Muscle of leg (tissue), 16 donors: ENCODE measurements at places on chromosomes 1 and 21. TPM values are rescaled to one million over a fixed set of nuclear protein-coding genes. Genes with fewer than 3 reads are reported as not detected.

DNA sequence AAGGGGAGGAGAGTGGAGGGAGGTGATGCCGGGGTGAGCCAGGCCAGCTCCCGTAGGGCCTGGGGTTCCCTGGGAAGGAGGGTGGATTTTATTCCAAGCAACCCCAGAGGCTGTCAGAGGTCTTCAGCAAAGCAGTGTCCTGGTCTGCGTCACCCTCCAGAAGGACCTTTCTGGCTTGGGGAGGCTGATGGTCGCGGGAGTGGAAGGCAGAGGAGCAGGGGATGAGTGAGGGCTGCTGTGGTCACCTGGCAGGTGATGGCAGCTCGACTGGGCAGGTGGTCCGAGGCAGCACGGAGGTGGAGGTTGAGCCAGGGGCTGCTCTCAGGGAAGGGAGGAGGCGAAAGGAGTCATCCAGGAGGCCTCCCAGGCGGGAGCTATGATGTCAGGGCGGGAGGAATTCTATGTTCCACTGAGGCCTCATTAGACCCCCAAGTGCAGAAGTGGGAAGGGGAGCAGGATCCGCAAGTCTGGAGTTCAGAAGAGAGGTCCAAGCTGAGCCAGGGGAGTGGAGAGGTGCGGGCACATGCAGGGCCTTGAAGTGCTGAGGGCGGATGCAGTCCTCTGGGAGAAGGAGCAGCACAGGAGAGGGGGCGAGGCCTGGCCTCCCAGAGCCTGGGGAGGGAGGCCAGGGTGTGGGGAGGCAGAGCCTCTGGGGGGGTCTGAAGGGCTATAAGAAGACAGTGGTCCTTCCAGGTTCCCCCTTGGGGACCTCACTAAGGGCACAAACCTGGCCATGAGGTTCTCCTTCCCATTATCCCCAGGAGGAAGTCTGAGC, 33.3 kb downstream of the BMP8A start:
- no peak overlapping the region for H3K4me3 ChIP-seq
- DNase-seq, result no peak
- H3K27me3 ChIP-seq, result no peaks in the 10 kb centered on the region
- H3K27ac ChIP-seq, result no peak overlapping the region

DNA sequence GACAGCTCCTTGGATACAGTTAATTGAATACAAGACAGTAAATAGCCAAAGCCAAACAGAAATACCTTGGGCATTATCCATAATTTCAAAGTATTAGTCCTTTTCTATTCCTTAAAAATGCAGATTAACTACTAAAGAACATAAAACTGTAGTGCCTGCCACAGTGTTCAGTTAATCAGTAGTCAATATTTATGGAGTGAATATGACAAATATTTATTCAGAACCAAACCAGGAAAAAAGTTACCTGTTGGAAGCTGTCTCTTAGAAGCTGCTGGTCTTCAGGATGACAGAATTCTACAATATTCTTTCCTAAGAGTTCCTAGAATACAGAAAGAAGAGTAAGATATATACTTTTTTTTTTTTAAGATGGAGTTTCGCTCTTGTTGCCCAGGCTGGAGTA, 18.2 kb upstream of the CTSK start:
- no peak overlapping the region for H3K4me3 ChIP-seq

DNA sequence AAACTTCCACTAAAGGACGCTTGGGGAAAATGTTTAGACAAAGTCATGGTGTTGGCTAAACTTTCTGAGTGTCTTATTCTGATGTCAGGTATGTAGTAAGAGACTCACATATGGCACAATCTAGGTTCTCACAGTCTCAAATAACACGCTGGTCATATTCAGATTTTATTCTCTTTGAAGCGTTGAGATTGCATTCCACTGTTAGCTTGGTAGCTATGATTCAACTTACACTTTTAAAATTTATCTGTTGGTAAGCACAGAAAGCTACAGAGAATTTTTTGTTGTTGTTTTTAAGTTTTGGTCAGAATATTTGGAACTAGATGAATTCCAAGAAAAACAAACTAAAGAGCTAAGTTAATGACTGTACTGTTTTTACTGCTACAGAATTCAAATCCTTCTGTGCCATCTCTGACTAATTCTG, 126.7 kb downstream of the PRRX1 start:
- DNase-seq, result no peak
- no peak overlapping the region for H3K4me3 ChIP-seq
- no peaks in the 10 kb centered on the region for H3K36me3 ChIP-seq

DNA sequence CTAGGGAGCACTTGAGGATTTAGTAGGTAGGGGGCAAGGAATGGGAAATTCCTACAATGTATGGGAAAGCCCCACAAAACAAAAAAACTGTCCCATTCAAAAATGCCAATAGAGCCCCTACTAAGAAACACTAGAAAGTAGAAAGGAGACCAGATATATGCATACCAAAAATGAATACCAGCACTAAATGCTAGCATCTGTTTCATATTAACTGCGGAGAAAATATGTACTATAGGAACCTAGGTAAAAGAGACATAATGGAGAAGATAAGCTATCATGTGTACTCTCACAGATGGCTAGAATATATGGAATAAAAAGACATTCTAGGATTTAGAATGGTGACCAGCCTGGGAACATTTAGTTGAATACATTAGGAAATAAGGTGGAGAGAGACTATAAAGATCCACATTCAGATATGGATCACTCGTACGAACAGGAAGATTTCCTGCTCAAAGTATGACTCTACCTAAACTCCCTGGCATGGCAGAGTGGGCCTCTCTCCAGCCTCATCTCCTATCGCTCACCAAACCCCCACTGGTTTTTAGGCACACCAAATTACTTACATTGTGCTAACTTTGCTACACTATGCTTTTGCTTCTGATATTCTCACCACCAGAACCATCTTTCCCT, 18.3 kb downstream of the ZNHIT6 start:
- H3K36me3 ChIP-seq, result peaks cover 10% of the 10 kb centered on the region
- no peak overlapping the region for H3K27ac ChIP-seq
- H3K4me1 ChIP-seq, result no peaks in the 10 kb centered on the region

DNA sequence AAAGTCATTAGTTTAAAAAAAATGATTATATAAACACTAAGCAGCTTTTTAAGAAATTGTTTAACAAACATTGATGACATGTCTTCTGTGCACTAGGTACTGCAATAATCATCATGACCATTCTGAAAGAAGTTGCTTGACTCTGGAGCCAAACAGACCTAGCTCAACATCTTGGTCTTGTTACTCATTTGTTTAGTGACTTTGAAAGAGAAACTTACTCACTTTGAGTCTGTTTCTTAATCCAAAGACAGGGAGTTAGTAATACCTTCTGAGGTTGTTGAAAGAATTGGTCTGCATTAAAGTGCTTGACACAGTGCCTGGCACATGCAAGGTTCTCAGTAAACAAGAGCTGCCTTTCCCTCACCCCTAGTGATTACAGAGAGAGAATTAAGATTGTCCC, 84.4 kb downstream of the SGIP1 start:
- H3K27ac ChIP-seq, result no peak overlapping the region
- no peaks in the 10 kb centered on the region for H3K36me3 ChIP-seq
- no peaks in the 10 kb centered on the region for H3K4me1 ChIP-seq
- no peak overlapping the region for H3K4me3 ChIP-seq
- no peaks in the 10 kb centered on the region for H3K27me3 ChIP-seq
- no peak for DNase-seq

GRCh38 chr1:23897083-23897482, 16.1 kb downstream of the CNR2 start:
- DNase-seq, result no peak
- peaks cover 22% of the 10 kb centered on the region for H3K27me3 ChIP-seq

DNA sequence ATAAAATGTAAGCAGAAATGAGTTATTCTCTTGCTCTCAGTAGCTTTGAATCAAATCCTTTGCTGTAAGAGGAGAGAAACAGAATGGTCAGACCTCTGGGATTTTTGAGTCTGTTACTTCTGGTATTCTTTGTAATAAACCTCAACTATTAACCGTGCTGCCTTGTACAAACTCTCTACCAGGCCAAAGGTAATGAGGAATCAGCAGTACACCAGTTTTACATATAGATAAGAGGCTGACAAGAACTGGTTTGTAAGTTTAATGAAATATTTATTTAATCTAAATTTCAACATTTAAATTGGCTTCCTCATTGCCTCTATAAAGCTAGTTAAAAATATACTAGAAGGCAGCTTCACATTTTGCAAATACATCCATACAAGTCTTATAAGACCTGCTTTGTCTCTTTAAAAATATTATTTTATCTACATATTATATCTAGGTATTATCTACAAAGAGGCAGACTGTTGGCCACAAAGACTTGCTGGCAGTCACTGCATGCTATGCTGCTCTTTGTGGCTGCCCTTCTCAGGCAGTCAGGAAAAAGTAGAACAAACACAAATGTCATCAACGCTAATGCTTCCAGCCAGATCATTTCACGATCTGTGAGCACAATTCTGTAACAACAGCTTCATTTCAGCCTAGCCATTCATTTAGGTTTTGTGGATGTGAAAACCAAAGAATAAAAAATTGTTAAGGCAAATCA, 173.0 kb downstream of the GABPA start:
- H3K27ac ChIP-seq, result no peak overlapping the region
- no peak overlapping the region for H3K4me3 ChIP-seq
- peaks cover 2% of the 10 kb centered on the region for H3K4me1 ChIP-seq
- H3K27me3 ChIP-seq, result no peaks in the 10 kb centered on the region

GRCh38 chr1:204074274-204075138, 1.6 kb downstream of the SOX13 start:
- DNase-seq, result peak; percentile 84
- peaks cover 19% of the 10 kb centered on the region for H3K27me3 ChIP-seq
- H3K4me3 ChIP-seq, result peak overlapping the region; percentile 79
- H3K4me1 ChIP-seq, result peaks cover 41% of the 10 kb centered on the region

DNA sequence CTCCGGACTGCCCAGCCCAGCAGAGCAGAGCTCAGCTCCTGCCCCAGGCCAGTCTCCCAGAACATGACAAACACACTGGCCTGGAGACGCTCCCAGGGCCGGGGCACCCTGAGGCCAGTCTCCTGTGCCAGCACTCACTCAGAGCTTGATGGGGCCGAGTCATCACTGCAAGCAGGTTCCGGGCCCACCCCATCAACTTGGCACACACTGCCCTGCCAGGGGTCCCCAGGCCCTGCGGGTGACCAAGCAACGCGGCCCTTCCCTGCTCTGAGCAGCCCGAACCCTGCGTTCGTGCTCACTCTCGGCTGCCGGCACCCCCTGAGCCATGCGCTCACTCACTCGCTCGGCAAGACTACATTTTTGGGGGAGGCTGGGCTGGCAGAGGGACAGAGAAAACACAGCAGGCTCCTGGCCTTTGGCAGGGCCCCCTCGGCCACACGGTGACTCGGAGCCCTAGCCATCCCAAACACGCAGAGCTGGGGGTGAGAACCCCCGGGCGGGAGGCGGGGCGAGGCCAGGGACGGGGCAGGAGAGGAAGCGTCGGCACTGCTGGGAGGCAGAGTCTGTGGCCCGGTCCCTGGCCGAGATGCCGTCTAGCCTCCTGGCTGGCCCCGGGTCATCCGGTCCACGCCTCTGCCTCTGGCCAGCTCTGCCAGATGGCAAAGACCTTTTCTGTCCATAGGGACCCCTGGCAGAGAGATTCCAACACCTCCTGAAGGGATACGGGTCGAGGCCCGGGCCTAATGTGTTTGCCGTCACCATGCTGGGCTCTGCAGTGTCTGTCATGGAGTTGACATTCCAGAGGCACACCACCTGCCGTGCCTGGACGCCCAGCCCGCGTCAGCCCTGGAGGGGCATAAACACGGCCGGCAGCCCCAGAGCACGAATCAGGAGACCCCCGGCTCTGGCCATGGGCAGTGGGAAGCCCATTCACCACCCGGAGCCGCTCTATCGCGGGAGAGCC, 68.0 kb downstream of the MEGF6 start:
- H3K27me3 ChIP-seq, result peaks cover 4% of the 10 kb centered on the region
- no peak overlapping the region for H3K27ac ChIP-seq
- no peaks in the 10 kb centered on the region for H3K36me3 ChIP-seq
- DNase-seq, result no peak
- peaks cover 93% of the 10 kb centered on the region for H3K4me1 ChIP-seq
- no peak overlapping the region for H3K4me3 ChIP-seq

Gene DNALI1
- polyA plus RNA-seq, result 14.6 TPM
